Stimulated activated CD8-positive, alpha-beta memory T cell treated with anti-CD3 and anti-CD28 coated beads, Interleukin-7, amount 100 ng/mL, for 1 hour (primary cell): ENCODE measurements at places on chromosomes 2 and 18.

DNA sequence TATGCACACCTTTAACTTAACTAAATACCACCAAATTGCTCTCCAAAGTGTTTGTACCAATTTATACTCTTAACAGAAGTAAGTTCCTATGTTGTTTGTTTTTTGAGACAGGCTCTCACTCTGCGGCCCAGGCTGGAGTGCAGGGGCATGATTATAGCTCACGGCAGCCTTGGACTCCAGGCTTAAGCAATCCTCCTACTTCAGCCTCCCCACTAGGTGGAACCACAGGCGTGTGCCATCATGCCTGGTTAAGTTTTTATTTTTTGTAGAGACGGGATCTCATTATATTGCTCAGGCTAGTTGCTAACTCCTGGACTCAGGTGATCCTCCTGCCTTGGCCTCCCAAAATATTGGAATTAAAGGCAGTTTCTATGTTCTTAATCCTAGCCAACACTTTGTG, 13.1 kb upstream of the NAB1 start:
- no peak for DNase-seq

DNA sequence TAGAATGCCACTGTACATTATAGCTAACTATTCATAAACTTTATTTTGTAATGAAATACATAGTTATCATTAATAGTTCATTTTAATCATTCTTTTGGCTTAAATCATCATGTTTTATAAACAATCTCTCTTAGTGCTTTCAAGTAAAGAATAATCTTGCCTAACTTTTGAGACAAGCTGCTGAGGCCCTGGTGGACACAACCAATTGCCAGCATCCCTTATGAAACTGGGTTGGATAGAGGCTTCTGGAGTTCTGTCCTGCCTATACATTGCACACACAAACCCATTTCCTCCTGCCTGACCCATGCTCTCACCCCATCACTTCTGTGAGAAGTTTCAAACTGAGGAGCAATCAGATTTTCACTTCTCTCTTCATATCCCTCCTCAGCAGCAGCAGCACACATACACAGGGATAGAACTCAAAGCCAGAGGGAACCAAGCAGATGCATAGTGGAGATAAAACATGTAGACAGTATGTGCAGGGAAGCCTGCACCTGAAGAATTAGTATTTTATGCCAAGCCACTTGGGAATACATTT, 450.0 kb upstream of the SLC14A2 start:
- no peak for DNase-seq

DNA sequence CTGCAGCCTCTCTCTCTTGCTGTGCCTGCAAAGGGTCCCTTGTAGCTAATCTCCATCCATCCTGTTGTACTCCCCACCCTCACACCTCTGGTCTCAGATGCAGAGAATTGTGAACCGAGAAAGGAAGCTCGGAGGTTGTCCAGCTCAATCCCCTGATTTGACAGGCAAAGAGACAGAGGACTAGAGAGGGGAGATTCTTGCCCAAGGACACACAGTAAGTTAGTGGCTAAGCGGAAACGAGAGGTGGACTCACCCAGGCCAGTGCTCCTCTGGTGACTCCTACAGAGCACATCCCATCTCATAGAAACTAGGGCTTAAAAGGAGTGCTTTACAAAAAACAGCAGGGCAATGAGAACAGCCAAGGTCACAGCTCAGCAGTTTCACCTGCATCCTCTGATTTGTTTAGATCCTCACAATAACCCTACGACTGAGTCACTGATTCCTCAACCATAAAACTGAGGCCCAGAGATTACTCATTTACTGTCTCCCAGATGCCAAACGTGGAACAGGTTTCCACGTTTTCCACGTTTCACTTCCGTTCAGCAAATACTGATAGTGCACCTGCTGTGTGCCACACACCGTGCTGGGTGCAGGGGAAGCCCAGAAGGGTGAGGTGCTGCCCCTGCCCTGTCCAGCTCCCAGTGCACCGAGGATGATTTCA, 22.1 kb downstream of the EHD3 start:
- no peak for DNase-seq

GRCh38 chr2:114683251-114683650, 240.8 kb downstream of the DPP10 start:
- DNase-seq, result no peak

DNA sequence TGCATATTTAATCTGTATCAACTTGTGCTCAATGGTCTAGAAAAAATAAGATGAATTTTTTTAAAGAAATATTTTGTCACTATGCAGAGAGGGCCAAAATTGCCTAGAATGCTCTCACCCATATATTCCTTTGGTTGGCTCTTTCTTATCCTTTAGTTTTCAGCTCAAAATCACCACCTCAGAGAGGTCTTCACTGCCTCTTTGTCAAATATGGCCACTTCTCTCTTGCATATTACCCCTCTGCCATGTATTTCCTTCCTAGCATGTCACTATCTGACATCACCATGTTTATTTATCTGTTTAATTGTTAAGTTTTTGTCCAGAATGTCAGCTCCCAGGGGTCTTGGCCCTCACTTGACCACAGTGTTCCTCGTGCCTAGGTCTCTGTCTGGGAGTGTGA, 535.2 kb upstream of the CDH2 start:
- DNase-seq, result no peak

DNA sequence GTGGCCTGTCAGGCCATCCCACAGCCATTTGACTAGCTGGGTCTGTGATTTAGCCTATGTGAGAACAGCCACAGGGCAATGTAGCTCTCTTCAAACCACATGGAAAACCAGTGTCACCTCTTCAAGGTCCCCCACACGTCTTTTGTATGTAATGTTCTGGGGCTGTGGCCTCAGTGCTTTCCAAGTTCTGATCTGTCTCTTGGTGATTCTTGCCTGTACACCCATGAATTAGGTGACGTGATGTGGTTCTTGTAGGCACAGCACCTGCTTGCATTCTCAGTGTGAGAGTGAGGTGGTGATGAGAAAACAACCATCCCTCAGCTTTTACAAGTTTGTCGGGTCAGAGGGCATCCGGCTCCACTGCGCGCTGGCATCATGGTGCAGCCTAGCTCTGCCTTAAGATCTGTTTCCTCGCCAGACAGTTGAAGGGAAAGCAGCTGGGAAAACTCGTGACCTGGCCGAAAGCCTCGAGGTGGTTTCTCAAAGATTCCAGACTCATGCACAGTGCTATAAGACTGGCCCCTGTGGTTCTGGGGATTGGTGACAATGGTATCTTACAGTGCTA, 125.8 kb downstream of the TANC1 start:
- no peak for DNase-seq

GRCh38 chr2:86441392-86441881, 266 bp downstream of the KDM3A start:
- peak; percentile 17 for DNase-seq

- no peak for DNase-seq
These were observed 2.4 kb downstream of the DNAJC10 start for GRCh38 chr2:182718459-182718858.

- no peak for DNase-seq
These were observed 158.5 kb downstream of the FTCDNL1 start for GRCh38 chr2:199692489-199692888.

DNA sequence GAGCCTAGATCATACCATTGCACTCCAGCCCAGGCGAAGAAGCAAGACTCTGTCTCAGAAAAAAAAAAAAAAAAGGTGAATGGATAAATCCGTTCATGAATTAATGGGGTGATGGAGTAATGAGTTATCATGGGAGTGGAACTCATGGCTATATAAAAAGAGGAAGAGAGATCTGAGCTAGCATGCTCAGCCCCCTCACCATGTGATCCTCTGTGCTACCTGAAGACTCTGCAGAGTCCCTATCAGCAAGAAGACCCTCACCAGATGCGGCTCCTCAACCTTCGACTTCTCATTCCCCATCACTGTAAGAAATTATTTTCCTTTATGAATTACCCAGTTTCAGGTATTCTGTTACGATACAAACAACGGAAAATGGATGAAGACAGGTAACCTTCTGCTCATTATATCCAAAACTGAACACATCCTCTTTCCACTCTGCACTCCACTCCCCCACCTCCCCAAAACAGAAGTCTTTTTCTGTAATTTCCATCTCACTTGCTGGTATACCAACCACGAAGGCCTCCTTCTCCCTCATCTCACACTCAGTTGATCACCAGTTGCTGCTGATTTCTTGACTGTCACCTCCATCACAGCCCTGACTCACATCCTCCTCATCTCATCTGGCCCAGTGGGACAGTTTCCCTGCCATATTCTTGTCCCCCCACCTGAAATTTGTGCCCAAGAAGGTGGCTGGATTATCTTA, 8.8 kb downstream of the RETREG2 start:
- DNase-seq, result no peak

DNA sequence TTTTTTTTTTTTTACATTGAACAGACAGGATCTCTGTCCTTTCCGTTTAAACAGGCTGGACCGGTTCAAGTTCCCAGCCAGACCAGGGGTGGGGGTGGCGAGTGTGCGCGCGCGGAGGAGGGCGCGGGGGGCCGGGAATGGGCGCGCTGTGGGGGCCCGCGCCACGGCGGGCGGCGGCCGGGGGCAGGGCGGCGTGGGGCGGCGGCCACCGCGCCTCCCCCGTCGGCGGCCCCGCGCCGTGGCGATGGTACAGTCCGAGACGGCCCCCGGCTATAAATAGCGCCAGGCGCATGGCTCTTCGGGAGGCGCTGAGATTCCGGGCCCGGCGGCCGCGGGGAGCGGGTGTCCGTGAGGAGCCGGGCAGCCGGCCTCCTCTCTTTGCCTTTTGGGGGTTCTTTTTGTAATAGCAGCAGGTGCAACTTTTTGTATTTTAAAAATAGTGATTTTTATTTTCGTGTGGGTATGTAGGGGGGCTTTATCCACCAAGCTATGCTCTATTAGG, 430 bp upstream of the CELF4 start:
- DNase-seq, result no peak

DNA sequence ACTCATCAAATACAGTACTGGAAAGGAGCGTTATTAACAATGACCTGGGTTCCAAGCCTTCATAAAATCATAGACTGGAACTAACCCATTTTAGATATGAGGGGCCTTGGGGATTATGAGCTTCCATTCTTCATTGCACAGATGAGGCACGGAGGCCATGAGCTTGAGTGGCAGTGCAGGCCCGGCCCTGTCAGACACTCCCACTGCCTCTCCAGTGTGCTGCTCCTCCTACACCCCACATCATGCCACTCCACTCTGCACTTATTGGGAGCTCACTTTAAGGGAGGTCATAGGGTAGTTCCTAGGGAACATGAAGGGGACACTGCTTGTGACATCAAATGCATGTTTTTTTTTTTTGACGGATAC, 77.9 kb downstream of the TSN start:
- no peak for DNase-seq

DNA sequence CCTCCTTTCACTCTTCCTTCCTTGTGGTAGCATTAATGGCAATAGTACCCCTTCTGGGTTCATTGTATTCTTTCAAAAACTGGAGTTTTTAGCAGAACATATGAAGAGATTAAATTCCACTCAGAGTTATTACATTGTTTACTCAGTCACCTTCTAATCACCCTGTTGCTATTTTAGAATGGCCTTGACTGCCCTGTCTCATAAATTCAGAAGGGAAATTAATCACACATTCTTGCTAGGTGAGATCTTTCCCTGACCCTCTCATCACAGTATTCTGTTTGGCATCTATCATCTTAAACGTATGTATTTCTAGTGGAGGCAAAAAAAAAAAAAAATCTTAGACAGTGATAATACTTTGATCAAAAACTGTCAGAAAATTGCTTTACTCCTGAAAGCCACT, 760.4 kb downstream of the ADCYAP1 start:
- DNase-seq, result no peak

- DNase-seq, result no peak
These were observed 244.7 kb downstream of the CTNNA2 start for GRCh38 chr2:79757526-79757925.

DNA sequence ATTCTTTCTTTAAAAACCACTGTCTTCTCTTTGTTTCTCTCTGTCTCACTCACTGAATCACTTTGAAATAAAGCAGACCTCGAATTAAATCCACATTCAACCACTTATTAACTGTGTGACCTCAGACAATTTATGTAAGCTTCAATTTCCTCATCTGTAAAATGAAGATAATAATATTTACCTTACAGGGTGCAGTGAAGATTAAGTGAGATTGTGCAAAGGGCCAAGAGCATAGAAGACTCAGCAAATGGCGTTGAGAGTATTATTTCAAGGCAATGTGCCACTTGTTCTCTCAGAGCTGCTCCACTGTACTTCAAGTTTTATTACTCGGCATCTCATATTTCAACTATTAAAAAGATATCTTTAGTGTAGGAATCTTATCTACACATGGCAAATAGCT, 454.2 kb upstream of the HNRNPA3 start:
- no peak for DNase-seq

DNA sequence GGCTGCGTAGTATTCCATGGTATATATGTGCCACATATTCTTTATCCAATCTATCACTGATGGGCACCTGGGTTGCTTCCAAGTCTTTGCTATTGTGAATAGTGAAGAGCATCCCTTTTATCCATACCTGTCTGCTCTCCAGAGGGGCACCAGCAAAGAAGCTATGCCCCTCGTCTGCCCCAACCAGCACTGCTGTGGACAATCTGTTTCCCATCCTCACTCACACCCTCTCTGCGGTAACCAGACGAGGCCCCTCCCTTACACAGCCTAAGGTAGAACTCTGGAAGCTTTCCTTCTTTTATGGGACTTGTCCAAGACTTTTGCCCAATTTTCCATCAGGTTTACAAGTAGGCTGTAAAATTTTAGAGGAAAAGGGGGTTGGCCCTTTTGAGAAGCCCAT, 24.9 kb downstream of the TTR start:
- DNase-seq, result no peak
